ENCODE measurements at places on chromosomes 2 and 18. TPM values are rescaled to one million over a fixed set of nuclear protein-coding genes. Genes with fewer than 3 reads are reported as not detected.

- H3K4me1 ChIP-seq, result no peaks in the 10 kb centered on the region
- no peak overlapping the region for H3K4me3 ChIP-seq
- DNase-seq, result no peak
- H3K27me3 ChIP-seq, result no peaks in the 10 kb centered on the region
These were observed 175.3 kb upstream of the THUMPD2 start for GRCh38 chr2:39954346-39954745.

CD8B2 gene
- total RNA-seq, result not detected

TCF4 gene
- 80.9 TPM for total RNA-seq

DNA sequence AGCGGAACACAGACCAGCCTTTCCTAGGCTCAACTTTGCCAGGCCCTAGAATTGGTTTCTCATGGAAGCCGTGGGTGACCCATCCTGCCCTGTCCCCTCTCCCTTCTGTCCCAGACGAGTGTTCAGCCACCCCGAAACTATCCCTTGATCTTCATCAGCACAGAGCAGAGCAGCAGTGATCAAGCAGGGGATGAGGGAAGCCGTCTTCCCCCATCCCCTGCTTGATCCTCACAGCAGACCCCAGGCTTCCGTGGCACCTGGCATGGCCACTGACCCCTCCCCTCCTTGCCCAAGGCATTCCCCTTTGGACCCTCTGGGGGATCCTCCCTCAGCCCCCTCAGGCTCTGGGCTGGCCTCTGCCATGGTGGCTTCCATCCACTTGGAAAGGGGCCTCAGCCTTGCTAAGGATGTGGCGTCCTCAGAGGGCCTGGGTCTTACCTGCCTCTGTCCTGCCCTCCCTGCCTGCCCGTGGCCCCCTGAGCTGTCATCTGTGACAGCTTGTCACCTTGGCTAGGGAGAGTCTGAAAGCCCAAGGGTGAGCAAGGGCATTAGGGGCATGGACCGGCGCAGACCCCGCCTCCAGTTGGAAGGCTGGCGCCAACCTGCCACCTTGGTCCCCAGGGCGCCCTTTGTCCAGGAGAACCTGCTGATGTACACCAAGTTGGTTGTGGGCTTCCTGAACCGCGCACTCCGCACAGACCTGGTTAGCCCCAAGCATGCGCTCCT lies 10.4 kb upstream of the CCDC74A start:
- H3K27ac ChIP-seq, result no peak overlapping the region
- peak; percentile 69 for DNase-seq
- H3K4me3 ChIP-seq, result no peak overlapping the region

NEURL3 gene
- 1.5 TPM for total RNA-seq

DNA sequence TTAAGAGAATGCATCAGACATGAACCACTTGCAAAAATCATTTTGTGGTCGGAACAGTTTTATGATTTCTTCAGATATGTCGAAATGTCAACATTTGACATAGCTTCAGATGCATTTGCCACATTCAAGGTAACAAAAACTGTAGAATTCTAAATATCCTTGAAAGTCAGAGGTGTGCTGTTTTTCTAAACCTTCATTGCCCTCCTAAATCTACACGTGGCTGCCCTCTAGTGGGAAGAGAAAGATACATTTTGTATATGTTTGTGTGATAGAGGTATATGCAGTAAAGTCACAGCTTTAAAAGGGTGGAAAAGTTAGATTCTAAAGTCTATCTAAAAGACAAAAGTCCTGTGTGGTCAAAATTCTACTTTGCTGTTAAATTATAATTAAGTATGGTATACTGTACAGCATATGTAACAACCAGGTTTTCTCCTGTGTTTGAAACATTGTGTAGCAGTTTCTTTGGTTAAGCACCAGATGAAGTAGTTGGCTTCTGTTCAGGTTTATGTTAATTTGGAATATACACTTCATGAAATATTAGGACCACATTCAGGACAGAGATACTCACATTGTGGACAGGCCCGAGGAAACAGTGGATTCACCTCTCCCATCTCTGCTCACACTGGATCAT lies 65.9 kb upstream of the ITM2C start:
- no peak for DNase-seq
- H3K36me3 ChIP-seq, result peaks cover 36% of the 10 kb centered on the region
- H3K4me1 ChIP-seq, result peaks cover 35% of the 10 kb centered on the region
- no peaks in the 10 kb centered on the region for H3K27me3 ChIP-seq
- H3K4me3 ChIP-seq, result no peak overlapping the region
- no peak overlapping the region for H3K27ac ChIP-seq

DNA sequence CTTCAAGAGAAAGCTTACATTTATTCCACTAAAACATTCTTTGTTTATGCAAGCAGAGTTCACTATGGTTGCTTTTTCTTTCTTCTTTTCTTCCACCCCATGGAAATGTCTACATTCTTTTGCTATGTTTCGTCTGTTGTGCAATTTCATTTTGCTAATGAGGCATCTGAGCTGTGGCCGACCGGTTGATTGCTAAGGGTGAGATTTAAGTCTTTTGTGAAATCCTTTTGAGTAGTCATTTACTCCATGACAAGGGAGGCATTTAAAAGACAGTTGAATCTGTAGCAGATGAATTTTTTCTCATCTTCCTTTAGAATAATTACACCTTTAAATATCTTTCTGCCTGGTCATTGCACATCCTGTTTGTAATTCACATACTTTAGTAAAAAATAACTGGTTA lies 324.1 kb upstream of the THUMPD2 start:
- DNase-seq, result no peak
- H3K4me1 ChIP-seq, result no peaks in the 10 kb centered on the region
- H3K27ac ChIP-seq, result no peak overlapping the region
- H3K36me3 ChIP-seq, result no peaks in the 10 kb centered on the region
- no peak overlapping the region for H3K4me3 ChIP-seq

DNA sequence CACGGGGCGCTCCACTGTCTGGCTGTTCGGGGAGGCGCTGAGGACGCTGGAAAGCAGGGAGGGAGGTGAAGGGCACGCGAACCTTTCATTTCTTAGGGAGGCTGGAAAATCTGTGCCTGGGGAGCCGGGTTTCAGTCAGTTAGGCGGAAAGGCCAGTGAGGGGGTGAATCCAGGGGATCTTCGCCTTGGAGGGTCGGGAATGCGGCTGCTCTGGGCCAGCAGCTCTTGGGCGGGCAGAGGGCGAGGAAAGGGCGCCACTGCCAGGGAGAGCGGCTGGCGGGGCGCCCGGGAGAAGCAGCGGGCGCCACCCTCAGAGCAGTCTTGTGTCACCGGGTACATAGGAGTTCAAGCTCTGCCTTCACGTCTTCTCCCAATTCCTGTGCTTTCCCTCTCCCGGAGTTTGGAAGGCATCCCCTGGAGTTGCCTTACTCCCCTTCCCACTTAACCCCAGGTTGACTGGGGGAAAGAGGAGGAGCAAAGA lies 1.4 kb downstream of the CCDC85A start:
- DNase-seq, result no peak
- peak overlapping the region; percentile 23 for H3K27ac ChIP-seq
- peaks cover 4% of the 10 kb centered on the region for H3K27me3 ChIP-seq
- H3K4me1 ChIP-seq, result peaks cover 29% of the 10 kb centered on the region
- H3K36me3 ChIP-seq, result no peaks in the 10 kb centered on the region

STRADB gene
- total RNA-seq, result 7.0 TPM

- H3K4me1 ChIP-seq, result peaks cover 76% of the 10 kb centered on the region
- no peaks in the 10 kb centered on the region for H3K27me3 ChIP-seq
- peak overlapping the region; percentile 1 for H3K4me3 ChIP-seq
- peak overlapping the region; percentile 70 for H3K27ac ChIP-seq
- DNase-seq, result no peak
- peaks cover 6% of the 10 kb centered on the region for H3K36me3 ChIP-seq
These were observed 91.8 kb downstream of the ACVR1 start for GRCh38 chr2:157784169-157784822.

DNA sequence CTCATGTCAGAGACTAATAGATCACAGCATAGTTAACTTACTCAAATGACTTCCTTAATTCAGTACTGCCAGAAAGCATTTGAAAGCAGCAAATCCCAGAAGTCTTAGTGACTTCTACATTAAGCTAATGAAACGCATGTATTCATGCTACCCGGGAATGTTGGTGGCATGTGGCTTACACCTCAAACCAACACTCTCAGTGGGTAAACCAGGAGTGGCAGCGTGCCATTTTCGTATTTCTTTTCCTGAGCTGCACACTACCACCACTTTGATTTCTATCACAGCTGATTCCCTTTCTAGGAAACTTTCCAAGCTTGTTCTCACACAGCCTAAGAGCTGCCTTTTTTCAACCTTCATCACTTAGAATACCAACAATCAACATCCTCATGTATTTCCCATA lies 646.6 kb downstream of the NRXN1 start:
- H3K4me3 ChIP-seq, result no peak overlapping the region
- H3K27me3 ChIP-seq, result no peaks in the 10 kb centered on the region
- no peak for DNase-seq

LGALSL gene
- total RNA-seq, result 133 TPM

ACVR1 gene
- total RNA-seq, result 17.5 TPM

GRCh38 chr18:4806331-4806730 lies 351.2 kb upstream of the DLGAP1 start:
- no peaks in the 10 kb centered on the region for H3K4me1 ChIP-seq
- H3K36me3 ChIP-seq, result no peaks in the 10 kb centered on the region
- no peak overlapping the region for H3K27ac ChIP-seq

RESP18 gene
- total RNA-seq, result not detected

RNF152 gene
- total RNA-seq, result 143 TPM

DNA sequence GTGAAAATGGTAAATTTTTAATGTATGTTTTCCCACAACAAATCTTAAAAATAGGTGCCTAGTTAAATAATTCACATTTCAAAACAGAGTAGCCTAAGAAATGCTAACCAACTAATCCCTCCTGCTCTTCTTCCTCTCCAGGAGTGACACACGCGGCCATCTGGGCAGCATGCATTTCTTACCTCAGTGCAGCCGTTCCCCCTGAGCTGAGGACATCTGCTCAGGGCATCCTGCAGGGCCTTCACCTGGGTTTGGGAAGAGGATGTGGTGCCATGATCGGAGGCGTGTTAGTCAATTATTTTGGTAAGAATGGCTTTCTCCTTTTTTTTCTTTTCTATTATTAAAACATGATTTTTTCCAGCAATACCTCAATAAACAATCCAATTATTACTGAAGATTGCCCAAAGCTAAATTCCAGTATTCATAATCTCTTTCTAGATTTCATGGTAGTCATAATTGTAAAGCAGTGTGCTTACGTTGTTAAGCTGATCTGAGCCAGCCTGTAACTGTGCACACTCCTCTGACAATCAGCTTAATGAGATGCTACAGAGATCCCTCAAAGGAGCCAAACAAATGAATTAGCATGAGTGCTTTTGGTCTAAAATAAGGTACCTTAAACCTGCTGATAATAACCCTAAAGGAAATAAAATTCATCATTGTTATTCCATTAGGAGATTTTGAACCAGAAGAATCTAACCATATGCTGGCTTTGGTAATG lies 45.8 kb downstream of the NEMP2 start:
- H3K36me3 ChIP-seq, result peaks cover 38% of the 10 kb centered on the region

DNA sequence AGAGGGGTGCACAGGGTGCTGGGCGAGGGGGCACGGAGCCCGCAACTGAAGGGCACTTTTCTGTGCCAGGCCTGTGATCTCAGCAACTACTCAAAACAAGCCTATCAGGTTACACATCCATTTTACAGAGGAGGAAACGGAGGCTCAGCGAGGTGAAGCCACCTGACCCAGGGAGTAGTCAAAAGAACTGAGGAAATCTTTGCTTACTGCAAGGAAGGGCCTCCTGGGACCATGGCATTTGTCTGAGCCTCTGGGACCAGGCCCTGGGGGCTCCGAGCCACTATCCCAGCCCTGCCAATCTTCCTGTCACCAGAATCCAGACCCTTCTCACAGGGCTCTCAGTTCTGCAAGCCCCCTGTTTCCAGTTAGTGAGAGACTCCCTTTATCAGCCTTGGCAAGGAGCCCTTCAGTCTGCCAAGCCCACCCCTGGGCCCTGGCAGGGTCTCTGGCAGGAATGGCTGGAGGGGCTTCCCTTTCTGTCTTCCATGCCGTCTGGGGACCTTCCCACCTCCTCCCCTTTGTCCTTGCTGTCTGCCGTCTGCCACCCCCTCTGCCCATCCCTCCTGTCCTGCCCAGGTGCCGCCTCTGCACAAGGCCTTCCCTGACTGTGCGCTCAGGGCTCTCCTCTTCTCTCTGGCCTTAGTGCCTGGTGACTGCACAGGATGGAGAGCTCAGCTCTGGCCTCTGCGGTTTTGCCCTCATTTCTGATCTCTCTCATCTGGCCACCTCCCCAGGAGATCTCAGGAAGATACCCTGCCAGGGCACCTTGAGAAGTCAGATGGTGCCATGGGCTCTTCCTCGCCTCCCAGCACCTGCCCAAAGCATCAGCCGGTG lies 194.7 kb upstream of the GLI2 start:
- no peaks in the 10 kb centered on the region for H3K36me3 ChIP-seq
- H3K4me1 ChIP-seq, result peaks cover 33% of the 10 kb centered on the region
- H3K27me3 ChIP-seq, result no peaks in the 10 kb centered on the region
- H3K27ac ChIP-seq, result peak overlapping the region; percentile 43

DNA sequence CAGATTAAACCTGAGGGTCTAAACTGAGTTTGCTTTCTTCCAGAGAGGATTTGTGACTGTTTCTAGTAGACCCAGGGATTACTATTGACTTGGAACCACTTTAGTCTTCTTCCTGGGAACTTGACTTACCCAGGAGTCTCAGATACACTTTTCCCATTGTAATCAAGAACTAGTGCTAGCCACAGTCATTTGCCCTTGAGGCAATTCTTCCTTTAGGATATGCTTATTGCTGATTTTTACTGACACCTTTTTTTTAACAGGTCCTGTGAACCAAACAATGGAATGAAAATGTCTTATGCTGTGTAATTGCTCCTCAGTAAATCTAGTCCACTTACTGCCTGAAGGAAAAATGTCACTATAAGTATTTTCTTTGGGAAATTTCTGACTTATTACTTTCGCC lies 78.3 kb downstream of the TAF4B start:
- no peak overlapping the region for H3K4me3 ChIP-seq
- DNase-seq, result no peak
- H3K4me1 ChIP-seq, result no peaks in the 10 kb centered on the region
- H3K27ac ChIP-seq, result no peak overlapping the region
- no peaks in the 10 kb centered on the region for H3K36me3 ChIP-seq

GRCh38 chr2:187554011-187554703 lies at the start of gene TFPI:
TSS of gene TFPI (minus strand) at chr2:187554435. CDS start at chr2:187503768, 50,667 bp downstream.
- H3K36me3 ChIP-seq, result no peaks in the 10 kb centered on the region
- DNase-seq, result no peak
- peaks cover 4% of the 10 kb centered on the region for H3K4me1 ChIP-seq

GRCh38 chr18:29979881-29980280 lies 1062.7 kb downstream of the DSC3 start:
- H3K4me1 ChIP-seq, result no peaks in the 10 kb centered on the region
- DNase-seq, result no peak
- H3K27ac ChIP-seq, result no peak overlapping the region
- H3K4me3 ChIP-seq, result no peak overlapping the region
- H3K36me3 ChIP-seq, result no peaks in the 10 kb centered on the region

- no peak overlapping the region for H3K4me3 ChIP-seq
- DNase-seq, result peak; percentile 83
- no peak overlapping the region for H3K27ac ChIP-seq
- H3K4me1 ChIP-seq, result no peaks in the 10 kb centered on the region
These were observed 114.5 kb downstream of the RNF144A start for GRCh38 chr2:7031547-7032245.

DNA sequence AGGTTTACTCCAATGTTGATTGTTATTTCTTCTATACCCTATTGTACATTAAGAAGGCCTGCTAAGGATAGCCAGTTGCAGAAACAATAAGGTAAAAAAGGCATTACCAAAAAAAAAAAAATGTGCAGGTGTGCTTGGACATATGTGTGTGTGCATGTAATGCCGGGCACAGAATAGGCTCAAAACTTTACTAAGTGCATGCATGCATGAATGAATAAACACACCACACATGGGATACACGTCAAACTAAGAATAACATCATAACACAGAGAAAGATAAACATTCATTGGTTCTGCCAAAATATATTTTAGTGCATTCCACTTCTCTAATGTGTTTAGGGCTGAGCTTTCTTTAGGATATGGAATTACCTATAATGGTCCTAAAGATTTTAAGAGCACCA lies 298.2 kb downstream of the TCF4 start:
- no peaks in the 10 kb centered on the region for H3K36me3 ChIP-seq
- no peak overlapping the region for H3K27ac ChIP-seq
- peaks cover 20% of the 10 kb centered on the region for H3K4me1 ChIP-seq
- no peaks in the 10 kb centered on the region for H3K27me3 ChIP-seq
- H3K4me3 ChIP-seq, result no peak overlapping the region

SPC25 gene
- total RNA-seq, result not detected
